ENCODE measurements at places on chromosomes 5 and 9.

- no peak for DNase-seq
Observed at GRCh38 chr5:169838688-169839087, 141.6 kb downstream of the INSYN2B start.

DNA sequence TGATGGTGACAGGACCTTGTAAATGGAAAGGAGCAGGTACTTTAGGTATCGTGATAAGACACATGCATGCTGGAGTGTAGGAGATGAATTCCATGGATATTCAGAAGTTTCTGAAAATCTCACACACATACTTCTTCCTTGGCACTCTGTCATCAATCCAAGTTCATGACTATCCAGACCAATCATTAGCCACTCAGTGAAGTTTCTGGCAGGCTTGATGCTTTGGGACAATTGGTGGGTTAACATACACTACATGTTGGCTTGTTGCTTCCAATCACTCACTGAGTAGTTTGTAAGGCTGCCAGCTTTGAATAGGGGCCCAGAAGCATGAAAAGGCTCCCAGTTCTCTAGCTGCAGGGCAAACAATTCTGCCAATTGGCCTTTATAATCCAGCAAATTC, 147.6 kb downstream of the CEMIP2 start:
- DNase-seq = no peak

- no peak for DNase-seq
Observed at GRCh38 chr5:108148715-108149139, 233.2 kb downstream of the FBXL17 start.

GRCh38 chr5:142183561-142183960, 75.0 kb downstream of the NDFIP1 start:
- no peak for DNase-seq

DNA sequence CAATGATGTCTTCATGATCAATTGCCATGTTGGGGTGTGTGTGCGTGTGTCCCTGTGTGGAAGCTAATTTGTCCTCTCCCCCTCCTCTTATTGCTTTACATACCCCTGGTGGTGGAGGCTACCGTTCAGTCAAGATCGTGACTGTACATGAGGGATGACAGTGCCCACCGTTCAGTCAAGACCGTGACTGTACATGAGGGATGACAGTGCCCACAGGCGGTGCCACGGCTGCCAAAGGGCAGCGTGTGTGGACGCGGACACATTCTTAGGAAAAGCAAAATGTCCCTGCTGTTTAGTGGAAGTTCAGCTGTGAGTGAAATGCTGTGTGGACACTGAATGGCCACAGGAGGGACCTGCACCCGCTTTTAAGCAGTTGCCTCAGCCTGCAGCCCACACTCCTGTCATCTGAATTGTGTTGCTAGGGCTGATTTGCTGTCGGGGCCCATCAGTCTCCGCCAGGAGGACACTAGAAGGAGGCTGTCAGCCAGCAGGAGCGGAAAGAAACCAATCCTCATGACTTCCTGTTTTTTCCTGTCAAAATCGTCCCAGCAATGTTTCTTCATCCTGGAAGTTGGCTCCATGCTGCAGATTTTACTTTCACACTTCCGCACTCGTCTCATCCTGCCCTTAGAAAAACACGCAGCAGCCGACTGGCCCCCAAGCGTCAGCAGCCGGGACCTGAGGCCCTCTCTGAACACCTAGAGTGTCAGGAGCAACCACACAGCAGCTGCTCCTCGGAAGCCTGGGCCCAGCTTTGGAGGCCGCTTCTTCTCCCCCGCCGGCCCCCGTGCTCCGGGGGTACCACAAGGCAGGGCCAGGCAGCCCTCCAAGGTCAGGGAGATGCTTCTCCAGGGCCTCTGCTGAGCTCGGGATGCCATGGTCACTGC, 9.1 kb downstream of the OR2V1 start:
- no peak for DNase-seq

DNA sequence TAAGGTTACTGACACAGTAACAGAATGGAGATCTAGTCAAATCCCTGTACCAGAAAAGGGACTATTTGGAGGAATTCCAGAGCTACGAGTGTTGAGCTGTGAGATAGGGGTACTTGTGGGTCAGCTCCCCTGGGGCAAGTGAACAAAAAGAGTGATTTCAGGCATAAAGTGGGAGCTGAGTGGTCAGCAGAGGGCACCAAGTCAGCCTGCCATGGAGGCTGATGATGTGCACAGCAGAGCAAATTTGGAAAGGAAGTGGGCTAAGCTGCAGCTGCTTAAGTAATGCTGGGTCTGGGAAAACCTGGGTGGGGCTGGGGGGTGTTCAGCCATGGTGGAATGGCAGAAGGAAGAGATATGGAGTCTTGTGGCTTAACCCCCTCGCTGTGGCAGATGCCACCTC, 327.9 kb downstream of the NTRK2 start:
- no peak for DNase-seq

DNA sequence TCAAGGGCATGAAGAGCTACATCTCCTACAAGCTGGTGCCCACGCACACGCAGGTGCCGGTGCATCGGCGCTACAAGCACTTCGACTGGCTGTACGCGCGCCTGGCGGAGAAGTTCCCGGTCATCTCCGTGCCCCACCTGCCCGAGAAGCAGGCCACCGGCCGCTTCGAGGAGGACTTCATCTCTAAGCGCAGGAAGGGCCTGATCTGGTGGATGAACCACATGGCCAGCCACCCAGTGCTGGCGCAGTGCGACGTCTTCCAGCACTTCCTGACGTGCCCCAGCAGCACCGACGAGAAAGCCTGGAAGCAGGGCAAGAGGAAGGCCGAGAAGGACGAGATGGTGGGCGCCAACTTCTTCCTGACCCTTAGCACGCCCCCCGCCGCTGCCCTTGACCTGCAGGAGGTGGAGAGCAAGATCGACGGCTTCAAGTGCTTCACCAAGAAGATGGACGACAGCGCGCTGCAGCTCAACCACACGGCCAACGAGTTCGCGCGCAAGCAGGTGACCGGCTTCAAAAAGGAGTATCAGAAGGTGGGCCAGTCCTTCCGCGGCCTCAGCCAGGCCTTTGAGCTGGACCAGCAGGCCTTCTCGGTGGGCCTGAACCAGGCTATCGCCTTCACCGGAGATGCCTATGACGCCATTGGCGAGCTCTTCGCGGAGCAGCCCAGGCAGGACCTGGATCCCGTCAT, 1.4 kb downstream of the SNX18 start:
- DNase-seq = no peak

- no peak for DNase-seq
Observed at GRCh38 chr9:13278368-13279246, 885 bp downstream of the MPDZ start.

DNA sequence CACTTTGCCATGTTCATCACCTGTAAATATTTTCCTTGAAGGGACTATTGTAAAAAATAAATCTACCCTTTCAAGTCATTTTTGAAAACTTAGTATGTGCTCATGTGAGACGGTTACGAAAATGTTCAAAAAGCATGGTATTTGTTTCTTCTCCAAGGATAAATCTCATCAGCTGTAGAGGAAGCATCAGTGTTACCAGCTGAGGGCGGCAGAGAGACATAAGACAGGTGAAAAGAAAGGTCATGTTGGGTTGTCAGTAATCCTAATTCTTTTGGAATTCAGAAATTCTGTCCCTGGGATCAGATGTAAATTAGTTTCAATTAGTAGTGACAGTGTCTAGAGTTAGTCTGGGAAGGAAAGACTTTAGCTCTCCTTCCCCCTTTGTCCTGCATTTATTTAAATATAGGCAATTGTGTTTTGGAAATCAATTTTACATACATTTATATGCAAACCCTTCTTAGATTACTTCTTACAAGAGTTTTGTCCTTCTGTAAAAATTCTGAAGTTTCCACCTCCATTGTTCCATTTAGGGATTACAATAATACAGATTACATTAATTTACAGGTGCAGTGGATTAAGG, 791.9 kb upstream of the CDH6 start:
- no peak for DNase-seq

GRCh38 chr9:129068990-129069861, 11.7 kb upstream of the DOLPP1 start:
- DNase-seq = peak; percentile 61

DNA sequence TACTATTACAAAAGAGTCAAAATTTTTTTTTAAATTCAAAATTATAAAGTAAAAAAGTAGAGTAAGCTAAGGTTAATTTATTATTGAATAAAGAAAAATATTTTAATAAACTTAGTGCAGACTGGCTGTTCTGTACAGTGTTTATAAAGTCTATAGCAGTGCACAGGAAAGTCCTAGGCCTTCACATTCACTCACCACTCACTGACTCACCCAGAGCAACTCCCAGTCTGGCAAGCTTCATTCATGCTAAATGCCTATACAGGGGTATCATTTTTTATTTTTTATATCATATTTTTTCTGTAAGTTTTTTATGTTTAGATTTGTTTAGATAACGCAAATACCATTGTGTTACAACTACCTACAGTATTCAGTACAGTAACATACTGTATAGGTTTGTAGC, 700.7 kb upstream of the GRAMD2B start:
- no peak for DNase-seq

DNA sequence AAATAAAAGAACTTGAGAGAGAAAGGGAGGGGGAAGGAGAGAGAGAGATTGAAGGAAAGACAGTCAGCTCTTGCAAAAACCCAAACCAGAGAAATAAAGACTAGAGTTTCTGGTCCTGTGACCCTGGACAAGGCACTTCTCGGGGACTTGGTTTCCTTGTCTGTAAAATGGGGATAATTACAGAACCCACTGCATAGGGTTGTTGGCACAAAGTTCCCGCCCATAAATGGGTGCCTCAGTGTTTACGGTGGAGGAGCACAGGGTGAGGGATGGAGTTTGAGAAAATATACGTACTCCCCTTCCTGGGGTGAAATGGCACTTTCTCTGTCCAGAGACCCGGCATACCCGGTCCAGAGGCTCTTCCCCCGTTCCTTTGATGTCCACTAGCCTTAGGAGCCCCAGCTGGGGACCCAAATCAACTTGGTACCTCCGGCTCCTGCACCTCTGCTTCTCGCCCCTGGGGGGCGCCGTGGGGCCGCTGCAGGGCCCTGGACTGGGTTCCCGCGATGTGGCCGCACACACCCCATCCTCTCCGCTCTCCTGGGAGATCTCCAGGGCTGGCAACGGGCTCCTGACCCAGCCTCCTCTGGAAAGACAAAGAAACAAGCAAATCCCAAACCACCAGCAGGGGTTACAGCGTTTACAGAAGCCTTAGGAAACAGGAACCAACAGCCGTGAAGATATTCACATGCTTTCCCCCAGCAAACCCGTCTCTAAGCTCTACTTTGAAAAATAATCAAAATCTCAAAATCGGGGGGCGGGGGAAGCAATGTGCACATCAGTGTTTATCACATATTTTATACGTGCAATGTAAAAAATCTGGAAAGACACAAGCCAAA, 26.3 kb downstream of the PTGES start:
- peak; percentile 56 for DNase-seq

- no peak for DNase-seq
Observed at GRCh38 chr5:96373381-96373733, 59.7 kb downstream of the PCSK1 start.

- DNase-seq = no peak
Observed at GRCh38 chr5:153618867-153619266, 128.4 kb downstream of the GRIA1 start.

- no peak for DNase-seq
Observed at GRCh38 chr5:5979377-5979760, 399.0 kb downstream of the MED10 start.

GRCh38 chr5:60487885-60488442, 212.0 kb downstream of the DEPDC1B start:
- no peak for DNase-seq

- no peak for DNase-seq
Observed at GRCh38 chr5:73135429-73136054, 15.2 kb downstream of the TMEM171 start.

DNA sequence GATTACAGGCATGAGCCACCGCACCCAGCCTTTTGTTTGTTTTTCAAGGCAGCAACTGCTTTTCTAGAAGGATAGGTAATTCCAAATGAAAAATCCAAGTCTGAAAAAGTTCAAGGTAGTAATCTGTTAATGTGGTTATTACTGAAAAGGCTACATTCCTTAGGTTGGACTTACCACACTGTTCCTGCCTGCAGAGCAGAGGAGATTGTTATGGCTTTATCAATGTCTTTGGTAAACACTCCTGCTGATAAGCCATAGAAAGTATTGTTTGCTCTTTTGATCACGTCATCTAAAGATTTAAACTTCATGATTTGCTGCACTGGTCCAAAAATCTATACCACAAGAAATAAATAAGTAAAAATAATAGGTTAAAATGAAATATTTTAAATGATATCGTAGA, 43.4 kb downstream of the ALDH1A1 start:
- DNase-seq = no peak

DNA sequence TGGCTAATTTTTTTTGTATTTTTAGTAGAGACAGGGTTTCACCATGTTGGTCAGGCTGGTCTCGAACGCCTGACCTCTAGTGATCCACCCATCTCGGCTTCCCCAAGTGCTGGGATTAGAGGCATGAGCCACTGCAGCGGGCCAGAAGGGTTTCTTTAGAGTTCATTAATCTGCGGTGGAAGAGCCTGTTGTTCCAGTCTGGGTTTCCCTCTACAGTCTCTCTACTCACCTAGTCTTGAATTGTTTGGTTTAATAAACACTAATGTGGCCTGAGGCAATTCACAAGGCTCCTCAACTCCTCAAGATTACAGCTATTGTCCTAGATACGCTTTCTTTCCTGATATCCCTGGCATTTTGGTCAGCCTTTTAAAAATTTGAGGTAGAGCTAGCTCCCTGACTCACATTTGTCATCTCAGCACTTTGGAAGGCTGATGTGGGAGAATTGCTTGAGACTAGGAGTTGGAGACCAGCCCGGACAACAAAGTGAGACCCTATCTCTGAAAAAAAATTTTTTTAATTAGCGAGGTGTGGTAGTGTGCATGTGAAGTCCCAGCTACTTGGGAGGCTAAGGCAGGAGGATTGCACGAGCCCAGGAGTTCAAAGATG, 4.6 kb upstream of the SAR1B start:
- no peak for DNase-seq

GRCh38 chr9:97504381-97505216, 3.1 kb downstream of the TMOD1 start:
- DNase-seq = no peak

GRCh38 chr9:16601991-16602390, 268.5 kb downstream of the BNC2 start:
- DNase-seq = no peak

DNA sequence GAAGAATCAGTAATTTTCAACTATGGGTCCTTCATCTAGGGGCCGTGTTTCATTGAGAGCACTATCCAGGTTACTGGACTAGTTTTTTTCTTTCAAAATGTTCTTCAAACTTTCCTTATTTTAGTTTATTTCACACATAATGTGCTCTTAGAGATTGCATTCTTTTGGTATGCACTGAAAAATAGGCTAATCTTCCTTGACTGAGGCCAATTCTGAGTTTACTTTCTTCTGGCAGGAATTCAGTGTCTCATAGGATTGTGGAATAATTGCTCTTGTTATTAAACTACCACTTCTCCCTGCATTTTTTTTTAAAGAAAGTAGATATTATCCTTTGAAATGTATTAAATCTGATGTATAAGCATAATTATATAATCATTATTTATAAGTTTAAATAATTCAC, 624.5 kb downstream of the RAB3C start:
- no peak for DNase-seq

- no peak for DNase-seq
Observed at GRCh38 chr9:95229230-95229915, 88.1 kb downstream of the FANCC start.

- DNase-seq = no peak
Observed at GRCh38 chr9:17130291-17130690, 4.5 kb upstream of the CNTLN start.

Measured in stimulated activated CD4-positive, alpha-beta T cell treated with anti-CD3 and anti-CD28 coated beads, Interleukin-1b, Interleukin-23, amount 100 ng/mL, for 48 hours (primary cell).